T-helper 9 cell (primary cell): ENCODE measurements at places on chromosomes 1 and 21.

- no peak for DNase-seq
Measured at GRCh38 chr21:39029900-39030884, 153.1 kb downstream of the PSMG1 start.

DNA sequence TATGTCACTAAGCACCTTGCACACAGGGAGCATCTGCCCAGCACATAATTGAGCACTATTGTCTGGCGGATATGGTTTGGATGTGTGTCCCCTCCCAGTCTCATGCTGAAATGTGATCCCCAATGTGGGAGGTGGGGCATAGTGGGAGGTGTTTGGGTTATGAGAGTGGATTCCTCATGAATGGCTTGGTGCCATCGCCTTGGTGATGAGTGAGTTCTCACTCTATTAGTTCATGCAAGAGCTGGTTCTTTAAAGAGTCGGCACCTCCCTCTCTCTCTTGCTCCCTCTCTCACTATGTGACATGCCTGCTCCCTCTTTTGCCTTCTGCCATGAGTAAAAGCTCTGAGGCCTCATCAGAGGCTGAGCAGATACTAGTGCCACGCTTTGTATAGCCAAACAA is 9.5 kb downstream of the CTSK start:
- no peak for DNase-seq

DNA sequence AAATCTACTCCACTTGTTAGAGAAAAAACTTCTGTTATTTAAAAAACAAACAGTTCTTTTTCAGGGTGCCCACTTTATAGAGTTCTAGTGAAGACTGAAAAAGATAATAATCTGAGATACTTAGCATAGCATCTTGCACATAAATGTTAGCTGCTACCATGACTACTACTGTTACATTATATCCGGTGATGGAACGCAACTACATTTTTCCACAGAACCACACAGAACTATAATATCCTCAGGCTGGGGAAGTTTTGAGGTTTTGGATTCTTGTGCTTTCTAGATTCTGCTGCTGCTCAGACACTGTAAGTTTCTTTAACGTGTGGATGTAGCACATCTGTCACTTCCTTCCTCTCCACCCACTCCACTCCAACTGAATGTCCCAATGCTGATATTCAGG is 110.3 kb downstream of the PTPN14 start:
- DNase-seq = no peak

DNA sequence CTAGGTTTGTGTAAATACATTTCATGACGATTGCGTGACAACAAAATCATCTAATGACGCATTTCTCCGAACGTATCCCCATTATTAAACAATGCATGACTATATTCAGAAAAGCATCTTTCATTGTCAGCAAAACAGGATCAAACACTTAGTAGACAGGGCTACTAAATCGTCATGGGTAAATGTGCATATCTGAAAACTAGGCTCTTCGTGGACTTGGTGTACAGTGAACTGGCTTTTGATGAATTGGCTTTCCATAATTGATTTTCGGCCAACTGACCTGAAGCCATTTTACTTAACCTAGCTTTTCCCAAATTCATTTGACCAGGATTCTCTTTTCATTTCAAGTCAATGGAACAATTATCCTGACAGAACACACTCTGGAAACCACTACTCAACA is 665.0 kb downstream of the SMYD3 start:
- DNase-seq = no peak

- no peak for DNase-seq
Measured at GRCh38 chr1:36859926-36860325, 174.4 kb downstream of the GRIK3 start.

DNA sequence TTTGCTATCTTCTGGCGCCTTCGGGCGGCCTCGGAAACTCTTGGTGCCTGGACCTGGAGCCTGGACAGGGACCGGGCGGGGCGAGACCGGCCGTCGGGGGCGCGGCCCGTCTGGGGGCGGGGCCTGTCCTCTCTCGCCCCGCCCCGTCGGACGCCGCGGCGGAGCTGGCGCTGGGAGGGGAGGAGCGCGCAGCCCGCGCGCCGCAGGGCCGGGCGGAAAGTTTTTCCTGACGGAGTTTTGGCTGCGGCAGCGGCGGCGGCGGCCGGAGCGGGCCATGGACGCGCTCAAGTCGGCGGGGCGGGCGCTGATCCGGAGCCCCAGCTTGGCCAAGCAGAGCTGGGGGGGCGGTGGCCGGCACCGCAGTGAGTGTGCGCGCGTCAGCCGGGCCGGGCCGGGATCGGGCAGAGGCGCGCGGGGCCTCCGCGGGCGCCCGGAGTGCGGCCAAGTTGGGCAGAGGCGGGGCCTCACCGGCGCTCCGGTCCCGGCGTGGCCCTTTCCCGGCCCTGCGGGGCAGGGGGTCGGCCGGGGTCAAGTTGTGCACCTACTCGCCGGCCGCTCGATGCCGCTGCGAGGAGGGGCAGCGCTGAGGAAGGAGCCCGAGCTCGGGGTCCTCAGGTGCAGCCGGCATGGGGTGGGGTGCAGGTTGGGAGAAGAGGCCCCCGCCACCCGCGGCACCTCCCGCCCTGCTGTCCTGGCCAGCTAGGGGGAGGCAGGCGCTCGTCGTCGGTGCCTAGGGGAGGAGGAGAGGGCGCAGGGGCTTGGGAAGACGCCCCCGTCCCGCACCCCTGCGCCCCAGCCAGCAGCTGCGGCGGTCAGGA is at the start of gene LDLRAP1:
LDLRAP1 (plus strand) TSS at position 182 of the 818 bp plus-strand sequence; CDS start at position 275, 93 bp downstream.
- peak; percentile 37 for DNase-seq

DNA sequence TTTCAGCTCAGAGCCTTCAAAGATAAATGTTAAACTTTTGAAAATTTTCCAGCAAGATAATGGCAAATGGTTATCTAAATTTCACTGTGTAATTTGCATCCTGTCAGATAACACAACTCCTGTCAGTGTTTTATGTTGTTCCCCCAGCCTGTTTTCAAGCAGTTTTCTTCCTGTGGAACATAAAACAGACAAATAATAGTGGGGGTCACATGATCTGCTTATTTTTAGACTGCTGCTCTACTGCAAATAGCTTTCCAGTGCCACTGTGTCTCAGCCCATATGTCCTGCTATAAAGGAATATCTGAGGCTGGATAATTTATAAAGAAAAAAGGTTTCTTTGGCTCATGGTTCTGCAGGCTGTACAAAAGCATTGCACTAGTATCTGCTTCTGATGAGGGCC is 32.2 kb downstream of the FMO3 start:
- DNase-seq = no peak

- no peak for DNase-seq
Measured at GRCh38 chr1:90544356-90544755, 172.7 kb downstream of the BARHL2 start.

DNA sequence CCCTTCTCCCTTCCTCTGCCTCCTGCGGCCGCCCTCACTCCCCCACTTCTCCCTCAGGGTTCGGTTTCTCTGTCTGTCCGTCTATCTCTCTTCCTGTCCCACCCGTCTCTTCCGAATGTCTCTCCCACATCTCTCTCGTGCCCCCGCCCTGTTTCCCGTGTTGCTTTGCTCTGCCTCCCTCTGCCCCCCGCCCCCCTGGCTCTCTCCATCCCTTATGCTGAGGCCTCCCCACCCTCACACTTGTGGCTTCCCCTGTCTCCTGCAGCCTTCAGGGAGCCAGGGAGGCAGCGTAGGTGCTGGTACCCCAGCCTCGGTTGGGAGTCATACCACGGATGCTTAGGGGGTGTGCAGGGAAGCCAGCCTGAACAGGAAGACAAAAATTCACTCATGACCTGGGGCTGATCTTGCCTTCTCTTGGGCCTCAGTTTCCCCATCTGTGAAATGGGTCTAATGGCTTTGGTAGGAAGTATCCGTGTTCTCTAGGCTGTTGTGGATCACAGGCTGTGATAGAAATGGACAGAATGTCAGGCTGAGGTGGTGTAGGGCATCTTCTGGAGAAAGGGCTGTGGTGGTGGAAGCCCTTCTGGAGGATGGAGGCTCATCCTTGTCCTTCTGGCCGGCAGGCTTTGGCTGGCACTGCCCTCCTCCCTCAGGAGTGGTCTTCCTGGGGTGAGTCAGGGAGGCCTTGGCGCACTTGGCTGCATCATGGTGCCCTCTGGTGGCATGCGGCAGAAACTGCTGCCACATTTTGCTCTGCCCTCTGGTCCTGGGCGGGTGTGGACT is 55.5 kb downstream of the FOXO6 start:
- peak; percentile 57 for DNase-seq

DNA sequence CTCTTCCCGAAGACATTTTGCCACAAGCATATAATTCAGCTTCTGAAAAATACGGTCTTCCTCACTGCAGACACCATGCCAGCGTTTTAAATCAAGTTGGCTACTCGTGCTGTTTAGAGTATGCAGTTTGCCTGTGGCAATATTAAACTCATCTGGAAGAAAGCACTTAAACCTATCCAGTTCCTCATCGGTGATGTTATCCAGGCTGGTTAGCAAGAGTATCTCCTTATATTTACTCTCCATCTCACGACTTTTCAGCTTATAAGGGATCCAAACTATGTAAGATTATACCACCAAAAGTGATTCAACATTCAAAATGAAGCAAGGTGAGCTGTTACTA is 9.7 kb upstream of the IFI16 start:
- no peak for DNase-seq

DNA sequence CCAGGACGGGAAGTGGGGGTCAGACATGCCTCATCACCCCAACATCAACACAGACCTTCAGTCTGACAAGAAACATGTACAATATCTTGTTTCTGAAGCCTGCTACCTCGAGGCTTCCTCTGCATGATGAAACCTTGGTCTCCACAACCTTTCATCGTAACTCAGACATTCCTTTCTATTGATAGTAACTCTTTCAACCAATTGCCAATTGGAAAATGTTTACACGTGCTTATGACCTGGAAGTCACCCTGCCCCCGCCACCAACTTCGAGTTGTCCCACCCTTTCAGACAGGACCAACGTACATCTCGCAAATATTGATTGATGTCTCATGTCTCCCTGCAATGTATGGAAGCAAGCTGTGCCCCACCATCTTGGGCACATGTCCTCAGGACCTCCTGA is 159.5 kb downstream of the ETS2 start:
- no peak for DNase-seq

DNA sequence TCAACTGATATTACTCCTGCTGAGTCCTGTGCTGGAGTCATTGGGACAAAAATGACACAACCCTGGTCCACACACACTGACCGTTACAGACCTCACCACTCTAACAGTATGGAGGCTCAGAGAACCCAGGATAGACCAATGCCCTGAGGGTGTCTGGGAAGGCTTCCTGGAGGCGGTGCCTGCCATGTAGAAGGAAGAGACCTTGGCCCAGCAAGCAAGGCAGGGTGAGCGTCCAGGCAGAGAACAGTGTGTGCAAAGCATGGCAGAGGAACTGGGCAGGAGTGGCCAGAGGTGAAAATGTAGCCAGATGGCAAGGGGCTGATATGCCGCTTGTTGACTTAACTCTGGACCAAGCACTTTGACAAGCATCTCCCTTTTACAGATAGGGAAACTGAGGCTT is 85.5 kb downstream of the VWA5B1 start:
- DNase-seq = no peak

DNA sequence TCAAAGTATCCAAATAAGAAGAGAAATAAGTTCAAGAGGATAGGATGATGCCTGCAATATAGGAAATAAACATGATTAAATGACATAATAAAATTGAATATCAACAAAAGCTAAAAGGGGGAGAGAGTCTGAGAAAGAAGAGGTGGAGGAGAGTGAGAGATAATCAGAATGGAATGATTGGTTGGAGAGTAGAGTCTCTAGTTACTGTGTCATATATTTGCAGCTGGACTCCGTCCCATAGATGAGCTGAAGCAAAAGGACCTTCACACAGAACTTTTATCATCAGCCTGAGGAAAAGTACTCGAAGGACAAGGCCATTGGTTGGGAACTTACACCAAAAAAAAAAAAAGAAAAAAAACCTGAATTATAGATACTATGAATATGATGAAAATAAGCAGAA is 22.8 kb upstream of the S100A2 start:
- no peak for DNase-seq

DNA sequence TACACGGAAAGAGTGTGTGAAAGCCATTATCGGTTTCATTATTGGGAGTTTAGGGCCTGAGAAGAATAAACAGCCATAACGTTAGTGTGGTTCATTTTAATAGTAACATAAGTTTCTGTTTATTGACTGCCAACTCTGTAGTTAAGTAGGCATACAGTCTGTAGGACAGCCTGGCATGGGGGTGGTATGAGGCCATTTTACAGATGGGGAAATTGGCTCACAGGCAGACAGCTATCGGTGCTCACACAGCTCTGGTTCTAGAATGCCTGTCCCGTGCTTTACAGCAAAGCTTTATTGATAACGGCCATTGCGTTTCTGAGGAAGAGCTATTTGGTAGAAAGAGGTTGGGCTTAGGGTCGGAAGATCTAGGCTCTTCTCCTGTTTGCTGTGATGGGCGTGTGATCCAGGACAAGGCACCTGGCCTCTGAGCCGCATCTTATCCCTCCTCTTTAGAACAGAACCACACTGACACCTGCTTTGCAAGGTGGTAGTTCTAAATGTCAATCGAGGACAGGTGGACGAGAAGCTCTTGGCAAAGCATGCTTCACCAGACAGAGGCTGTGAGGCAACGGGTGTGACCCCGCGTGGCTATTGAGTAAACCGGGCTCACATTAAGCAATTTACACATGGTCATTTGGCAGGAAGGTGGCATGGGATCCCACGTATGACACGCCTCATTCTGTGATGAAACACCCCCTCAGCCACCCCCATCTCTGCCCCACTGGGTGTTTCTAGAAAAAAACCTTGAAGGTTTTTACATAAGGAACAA is 14.9 kb downstream of the ETS2 start:
- DNase-seq = no peak

DNA sequence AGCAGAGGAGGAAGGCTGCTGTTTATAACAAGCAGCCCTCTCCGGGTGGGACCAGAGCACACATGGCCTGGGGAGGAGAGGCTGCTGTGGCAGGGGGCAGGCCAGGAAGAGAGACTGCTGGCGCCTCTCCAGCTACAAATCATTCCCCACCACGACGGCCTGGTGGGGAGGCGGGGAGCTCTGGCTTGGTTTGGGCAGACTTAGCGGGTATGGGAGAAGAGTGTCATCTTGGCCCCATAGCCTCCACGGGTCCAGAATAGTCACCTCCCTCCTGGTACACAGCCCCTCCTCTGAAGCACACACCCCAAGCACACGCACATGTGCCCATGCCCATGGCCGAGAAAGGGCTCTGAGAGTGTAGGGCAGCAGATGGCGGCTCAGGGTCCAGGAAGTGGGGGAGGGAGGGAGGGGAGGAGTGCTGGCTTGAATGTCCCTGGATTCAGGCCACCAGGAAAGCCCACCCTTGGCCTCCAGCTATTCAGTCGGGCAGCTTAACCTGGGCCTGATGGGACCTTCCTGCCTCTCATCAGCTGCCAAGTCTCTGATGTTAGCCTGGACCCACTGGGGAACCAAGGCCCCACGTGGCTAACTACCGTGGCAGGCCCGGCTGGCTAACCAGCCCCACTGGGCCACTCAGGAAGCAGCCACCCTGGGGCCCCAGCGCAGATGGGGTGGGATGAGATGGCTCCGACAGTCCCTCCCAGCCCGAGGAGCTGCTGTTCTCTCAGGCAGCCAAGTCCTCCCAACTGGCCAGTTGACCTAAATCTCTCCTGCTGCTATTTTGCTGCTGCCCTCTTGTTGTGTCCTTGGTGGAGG is 10.9 kb downstream of the LRP8 start:
- no peak for DNase-seq

GRCh38 chr1:30083800-30084464 is 639.5 kb downstream of the MATN1 start:
- no peak for DNase-seq
